ENCODE measurements at places on chromosomes 3 and 15.

- no peak for DNase-seq
Observed at GRCh38 chr3:61780455-61781228, 219.3 kb downstream of the PTPRG start.

GRCh38 chr15:97501291-97501690, 459.2 kb upstream of the ARRDC4 start:
- no peak for DNase-seq

GRCh38 chr3:26484140-26484539, 138.4 kb upstream of the LRRC3B start:
- peak; percentile 12 for DNase-seq

- DNase-seq: no peak
Observed at GRCh38 chr3:171744158-171744741, 66.0 kb downstream of the PLD1 start.

- DNase-seq: no peak
Observed at GRCh38 chr15:80384432-80384831, 19.8 kb upstream of the ARNT2 start.

DNA sequence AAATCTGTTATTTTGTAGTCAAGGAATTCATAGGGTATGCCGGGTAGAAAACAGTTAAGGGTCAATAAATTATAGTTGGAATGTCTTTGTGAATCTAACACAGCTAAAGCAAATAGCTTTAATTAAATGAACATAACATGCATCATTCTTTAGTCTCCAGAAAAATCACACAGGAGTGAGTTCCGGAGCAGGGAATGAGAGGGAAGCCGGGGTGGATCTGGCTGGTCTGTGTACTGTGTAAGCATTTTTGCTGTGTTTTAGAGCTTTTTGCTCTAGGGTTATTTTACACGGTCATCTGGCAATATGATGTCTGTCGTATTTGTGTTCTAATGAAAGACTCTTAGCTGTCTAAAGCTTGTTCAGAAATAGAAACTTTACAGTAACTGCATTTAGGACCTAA, 57.5 kb downstream of the MED12L start:
- no peak for DNase-seq

GRCh38 chr3:175956964-175957363, 1097.8 kb downstream of the NAALADL2 start:
- DNase-seq: peak; percentile 14

GRCh38 chr3:98786364-98787006, 23.3 kb downstream of the ST3GAL6 start:
- DNase-seq: no peak

DNA sequence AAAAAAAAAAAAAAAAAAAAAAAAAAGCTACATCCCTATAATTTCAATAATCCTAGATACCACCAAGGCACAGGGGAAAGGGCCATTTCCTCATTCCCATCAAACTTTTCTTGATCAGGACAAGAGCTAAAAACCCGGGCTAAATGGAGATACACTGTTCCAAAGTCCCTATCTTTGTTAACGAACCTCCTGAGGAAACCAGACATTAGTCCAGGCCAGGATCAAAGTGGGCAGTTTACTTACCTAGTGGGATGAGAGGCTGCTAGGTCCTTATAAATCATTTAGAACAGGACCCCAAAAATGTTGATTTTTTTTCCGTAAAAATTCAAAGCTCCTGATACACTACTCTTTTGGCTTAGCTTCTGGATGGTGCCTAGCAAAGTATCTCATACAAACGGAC, 35.6 kb downstream of the UBR1 start:
- no peak for DNase-seq

DNA sequence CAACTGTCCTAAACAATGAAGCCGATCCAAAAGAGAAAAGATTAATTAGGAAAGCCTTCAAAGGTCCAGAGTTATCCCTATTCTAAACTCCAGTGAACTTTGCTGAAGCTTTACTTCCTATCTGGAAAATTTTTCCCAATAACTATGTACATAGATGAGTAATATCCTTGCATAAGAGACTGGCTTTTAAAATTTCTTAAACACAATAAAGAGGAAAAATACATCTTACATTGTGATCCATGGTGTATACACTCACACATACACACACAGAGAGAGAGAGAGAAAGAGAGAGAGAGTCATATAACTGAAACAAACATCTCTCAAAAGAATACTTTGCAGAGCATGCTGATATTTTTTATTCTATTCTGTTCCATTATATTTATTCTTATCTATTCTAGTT, 20.0 kb downstream of the SPTSSB start:
- no peak for DNase-seq

- DNase-seq: no peak
Observed at GRCh38 chr15:42728972-42729371, 8.0 kb downstream of the CDAN1 start.

DNA sequence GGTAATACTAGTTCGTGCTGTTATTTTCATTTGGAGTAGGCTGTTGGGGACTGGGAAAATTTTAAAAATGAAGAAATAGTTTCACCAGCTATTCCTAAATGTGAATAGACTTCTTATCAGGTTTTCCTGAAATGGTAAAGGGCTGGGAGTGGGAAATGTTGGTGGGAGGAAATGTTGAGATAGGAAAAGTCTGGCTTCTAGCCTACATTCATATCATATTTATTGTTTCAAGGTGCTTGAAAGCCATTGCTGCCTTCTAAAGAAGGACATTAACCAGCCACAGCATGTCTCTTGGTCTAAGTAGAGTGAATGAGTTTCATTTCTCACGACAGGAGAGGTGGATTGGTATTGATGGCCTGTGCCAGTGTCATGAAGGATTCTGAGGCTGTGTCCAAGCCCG, 197.1 kb upstream of the BHLHE40 start:
- DNase-seq: no peak

GRCh38 chr3:181278468-181279238, 289.1 kb upstream of the DNAJC19 start:
- no peak for DNase-seq

- DNase-seq: no peak
Observed at GRCh38 chr15:80931721-80932512, 57.7 kb downstream of the MESD start.

GRCh38 chr15:78925956-78926743, 18.7 kb downstream of the CTSH start:
- no peak for DNase-seq

- no peak for DNase-seq
Observed at GRCh38 chr15:39797407-39797806, 14.8 kb upstream of the FSIP1 start.

GRCh38 chr15:89781891-89782618, 5.9 kb downstream of the MESP2 start:
- peak; percentile 59 for DNase-seq

- DNase-seq: no peak
Observed at GRCh38 chr15:60928970-60929369, 300.1 kb downstream of the RORA start.

DNA sequence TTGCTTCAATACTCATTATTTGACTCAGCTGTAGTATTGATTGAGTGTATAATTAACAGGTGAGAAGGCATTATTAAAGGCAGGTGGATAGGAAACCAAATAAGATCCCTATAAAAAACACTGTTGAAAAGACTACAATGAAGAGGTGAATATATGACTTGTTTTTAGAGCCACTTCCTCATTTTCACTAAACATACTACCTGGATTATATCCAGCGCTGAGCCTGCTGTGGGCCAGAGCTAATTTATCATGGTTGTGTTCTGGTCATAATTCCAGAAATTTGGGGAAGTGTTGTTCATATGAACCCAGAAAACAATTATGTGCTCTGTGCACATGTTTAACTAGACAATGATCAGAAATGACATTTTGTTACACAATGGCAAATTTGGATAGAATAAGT, 235.3 kb upstream of the MME start:
- DNase-seq: no peak

- no peak for DNase-seq
Observed at GRCh38 chr3:139421460-139421859, 32.0 kb upstream of the COPB2 start.

DNA sequence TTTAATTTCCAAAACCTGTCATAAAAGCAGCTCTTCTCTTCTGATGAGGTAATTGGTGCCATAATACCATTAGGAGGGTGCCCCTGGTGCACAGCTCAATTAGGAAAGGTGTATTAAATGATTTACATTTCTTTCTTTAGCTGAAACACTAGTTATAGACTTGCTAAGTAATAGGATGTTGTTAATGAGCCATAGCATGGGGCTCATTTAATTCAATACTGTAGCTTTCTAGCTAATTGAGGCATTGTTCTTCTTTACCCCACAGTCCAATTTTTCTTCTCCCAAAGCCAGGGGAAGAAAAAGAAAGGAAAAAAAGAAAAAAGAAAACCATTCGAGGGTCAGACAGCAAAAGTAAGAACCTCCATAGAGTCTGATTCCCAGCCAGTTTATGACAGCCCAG, 164.0 kb upstream of the HES1 start:
- no peak for DNase-seq

DNA sequence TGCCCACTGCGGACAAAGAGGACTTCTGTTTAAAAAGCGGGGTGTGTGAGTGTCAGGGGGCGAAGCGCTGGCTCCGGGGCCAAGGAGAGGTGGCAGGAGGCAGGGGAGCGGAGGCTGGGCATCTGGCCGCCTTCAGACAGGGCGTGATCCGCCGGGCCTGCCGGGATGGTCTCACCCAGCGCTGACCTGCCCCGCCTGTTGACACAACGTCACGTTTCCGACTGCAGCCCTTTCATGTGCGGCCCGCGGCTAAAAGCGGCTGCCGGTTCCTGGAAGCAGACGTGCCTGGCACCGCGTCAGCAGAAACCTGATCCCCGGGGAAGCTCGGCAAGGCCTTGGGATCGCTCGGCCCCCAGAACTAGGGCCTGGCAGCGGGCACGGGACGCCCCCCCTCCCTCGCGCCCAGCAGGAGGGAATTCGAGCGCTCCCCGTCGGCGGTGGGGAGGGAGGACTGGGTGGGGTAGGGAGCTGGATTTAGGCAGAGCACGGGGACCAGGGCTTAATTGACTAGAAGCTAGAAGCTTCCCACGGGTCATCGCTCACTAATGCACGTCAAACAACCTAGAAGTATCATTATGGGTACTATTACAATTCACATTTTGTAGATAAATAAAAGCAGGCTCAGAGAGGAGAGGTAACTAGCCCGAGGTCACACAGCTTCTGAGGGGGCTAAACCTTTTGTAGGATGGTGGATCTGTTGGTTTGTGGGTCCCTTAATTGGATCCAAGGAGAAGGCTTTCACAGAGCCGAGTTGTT, 7.7 kb downstream of the BHLHE40 start:
- DNase-seq: peak; percentile 97

DNA sequence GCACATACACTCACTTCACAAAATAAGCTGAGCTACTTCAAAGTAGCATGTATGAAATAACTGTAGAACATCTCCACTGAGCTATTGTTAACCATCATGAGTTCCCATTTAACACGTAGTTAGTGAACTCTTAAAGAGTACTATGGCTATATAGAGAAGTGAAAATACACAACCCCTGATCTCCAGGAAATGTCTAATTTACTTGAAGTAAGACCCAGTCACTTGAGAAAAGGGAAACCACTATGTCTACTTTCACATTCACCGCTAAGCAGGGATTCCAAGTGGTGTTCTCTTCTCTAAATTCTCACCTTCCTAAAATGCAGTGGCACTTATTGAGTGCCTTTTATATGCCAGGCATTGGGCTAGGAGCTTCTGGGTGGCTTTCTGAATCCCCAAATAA, 35.0 kb upstream of the COLQ start:
- DNase-seq: no peak

DNA sequence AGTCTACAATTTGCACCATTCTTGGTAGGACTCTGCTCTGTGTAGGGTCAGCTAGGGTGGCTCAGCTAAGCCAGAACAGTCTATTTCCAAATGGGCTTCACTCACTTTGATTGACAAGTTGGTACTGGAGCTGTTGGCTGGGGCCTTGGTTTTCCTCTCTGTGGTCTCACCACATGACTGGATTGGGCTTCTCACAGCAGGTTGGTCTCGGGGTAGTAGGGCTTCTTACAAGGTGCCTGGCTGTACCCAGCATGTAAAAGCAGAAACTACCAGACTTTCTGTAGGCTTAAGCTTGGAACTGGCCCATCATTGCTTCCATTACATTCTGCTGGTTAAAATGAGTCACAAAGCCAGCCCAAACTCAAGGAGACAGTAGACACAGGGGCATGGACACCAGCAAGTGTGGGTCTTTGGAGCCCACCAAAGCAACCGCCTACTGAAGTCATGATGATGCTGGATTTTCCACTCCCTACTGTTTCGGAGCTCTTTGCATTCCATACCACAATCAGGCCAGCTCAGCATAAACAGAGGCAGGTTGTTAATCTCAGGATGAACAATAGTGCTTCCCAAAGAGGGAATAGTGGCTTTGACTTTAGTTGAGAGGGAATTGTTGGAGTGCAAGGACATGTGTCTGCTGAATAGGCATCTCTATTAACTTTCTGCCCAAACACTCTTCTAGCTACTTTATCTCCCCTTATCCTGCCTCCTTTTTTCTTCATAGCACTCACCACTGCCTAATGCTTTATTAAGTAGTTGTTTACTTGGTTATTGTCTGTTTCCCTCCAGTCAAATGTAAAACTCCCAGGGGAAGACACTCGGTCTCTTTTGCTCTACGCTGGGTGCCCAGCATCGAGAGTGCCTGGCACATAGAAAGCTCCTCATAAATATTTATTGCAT, 78.0 kb upstream of the RARB start:
- DNase-seq: no peak

DNA sequence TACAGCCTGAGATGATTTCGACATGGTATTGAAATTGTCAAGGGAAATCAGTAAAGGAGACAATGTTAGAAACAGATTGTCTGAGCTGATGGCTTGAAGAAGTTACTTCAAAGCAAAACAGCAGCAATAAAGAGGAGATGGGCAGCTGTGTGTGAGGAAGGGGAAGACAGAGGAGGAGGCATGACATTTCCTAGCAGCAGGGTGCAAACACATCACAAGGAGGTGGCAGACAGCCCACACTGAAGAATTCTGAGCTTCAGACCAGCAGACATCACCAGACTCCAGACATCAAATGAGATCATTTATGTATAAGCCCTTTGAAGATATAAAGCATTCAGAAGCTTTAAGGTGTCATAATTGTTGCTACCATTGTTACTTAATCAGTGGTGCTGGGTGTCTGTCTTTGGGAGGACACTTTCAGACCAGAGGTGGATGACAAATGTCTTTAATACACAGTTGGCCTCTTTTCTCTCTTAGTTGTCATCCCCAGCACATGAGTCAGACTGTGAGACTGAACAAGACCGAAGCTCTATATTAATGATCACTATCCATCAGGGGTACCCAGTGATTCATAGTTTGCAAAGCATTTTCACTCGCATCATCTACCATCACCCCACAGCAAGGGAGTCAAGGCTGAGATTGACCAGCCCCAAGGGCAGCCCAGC, 203.9 kb downstream of the MINAR1 start:
- DNase-seq: no peak

DNA sequence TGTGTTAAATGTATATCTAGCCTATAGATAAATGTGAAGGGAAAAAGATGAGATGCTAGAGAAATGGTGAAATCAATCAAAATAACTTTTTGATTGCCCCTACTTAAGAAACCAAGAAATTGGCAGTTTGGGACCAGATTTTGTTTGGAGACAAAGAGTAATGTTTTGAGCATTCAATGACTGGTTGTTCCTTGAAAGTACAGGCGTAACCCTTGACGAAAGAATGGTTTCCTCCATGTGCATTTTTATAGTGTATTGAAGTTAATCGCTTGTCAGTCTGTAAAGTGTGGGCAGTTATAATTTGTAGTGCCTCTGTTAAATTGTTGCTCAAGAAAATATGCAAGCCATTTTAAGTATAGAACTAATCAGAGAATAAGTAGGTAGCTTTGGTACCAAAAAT, 1.2 kb downstream of the KIF23 start:
- DNase-seq: no peak

Data from Calu3 (cell line).